ENCODE measurements at places on chromosomes 1 and 21.

DNA sequence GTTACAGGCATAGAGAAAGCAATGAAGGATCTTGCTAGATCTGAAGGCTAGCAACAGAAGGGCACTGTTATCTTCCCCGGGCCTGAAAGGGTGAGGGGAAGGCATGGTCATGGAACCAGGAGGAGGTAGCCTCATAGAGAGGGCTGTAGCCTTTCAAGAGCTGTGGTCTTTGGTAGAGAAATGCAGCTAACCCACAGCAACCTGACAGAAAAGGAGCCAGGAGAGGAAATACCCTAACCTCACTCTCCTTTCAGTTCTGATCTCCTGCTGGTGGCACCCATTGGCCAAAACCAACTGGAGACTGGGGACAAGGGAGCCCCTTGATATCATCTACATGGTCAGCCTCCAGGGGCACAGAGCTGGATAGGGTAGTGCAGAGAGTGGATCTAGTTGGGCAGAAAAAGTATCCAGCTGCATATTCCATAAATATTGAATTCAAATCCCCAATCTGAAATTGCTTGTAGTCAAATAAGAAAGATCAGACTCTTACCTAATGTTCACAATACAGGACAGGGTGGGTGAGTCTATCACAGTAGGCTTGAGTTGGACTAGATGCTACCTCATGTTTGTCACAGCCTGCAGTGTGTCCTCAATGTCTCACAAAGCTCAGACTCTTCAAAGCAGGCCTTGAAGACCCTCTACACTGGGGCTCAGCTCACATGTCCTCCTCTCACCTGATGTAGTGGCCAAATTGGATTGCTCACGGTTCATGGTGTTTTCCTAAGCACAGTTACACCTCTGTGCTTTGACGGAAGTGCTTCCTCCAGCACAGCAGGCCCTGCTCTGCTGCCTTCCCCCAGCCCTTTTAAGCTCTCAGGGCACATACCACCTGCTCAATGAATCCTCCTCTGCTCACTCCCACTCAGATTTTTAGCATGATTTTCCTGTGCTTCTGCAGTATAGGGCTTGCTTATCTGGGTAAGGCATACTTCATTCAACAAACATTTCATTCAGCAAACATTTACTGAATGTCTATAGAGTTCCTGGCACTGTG is 74.1 kb upstream of the JUN start:
- no peak for DNase-seq

GRCh38 chr1:153697191-153698019 is 18.9 kb downstream of the NPR1 start:
- DNase-seq = no peak

GRCh38 chr1:227893949-227894721 is 53.6 kb downstream of the WNT9A start:
- DNase-seq = no peak

GRCh38 chr1:224497714-224498573 is 63.3 kb upstream of the WDR26 start:
- DNase-seq = no peak

- DNase-seq = no peak
Measured at GRCh38 chr1:179337288-179337687, 28.5 kb upstream of the AXDND1 start.

- peak; percentile 48 for DNase-seq
Measured at GRCh38 chr1:180881806-180882509, 30.7 kb upstream of the KIAA1614 start.

GRCh38 chr1:210920716-210921694 is 212.9 kb downstream of the KCNH1 start:
- DNase-seq = no peak

- DNase-seq = no peak
Measured at GRCh38 chr1:98898940-98899339, 105.7 kb downstream of the PLPPR5 start.

DNA sequence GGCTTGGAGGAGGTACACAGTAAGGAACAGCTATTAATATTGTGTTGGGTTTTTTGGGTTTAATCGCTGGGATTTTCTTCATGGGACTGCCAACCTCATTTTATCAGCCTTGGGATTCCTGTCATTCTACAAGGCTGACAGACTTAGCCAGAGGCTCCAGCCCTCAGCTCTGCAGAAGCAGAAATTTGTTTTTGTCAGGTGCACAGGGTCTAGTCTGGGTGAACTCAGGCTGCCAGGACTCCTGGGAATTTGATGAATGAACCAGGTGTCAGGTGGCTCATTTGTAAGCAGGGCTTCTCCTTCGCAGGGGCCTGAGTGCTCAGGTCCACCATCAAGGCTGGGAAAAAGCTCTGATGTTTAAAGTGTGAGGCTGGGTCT is 11.5 kb upstream of the ZNF362 start:
- no peak for DNase-seq

DNA sequence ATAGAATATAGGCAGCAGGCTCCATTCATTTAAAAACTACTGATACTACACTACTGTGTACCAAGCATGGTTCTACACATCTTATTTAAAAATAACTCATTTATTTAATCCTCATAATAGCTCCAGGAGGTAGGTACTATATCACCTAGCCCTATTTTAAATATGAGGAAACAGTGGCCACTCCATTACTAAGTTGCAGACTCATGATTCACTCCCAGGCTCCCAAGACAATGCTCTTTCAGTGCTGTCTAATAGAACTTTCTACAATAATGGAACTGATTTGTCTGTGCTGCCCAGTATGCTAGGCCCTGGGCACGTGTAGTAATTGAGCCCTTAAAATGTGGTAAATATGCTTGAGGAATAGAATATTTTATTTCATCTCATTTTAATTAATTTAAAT is 357.1 kb downstream of the LTN1 start:
- DNase-seq = no peak

DNA sequence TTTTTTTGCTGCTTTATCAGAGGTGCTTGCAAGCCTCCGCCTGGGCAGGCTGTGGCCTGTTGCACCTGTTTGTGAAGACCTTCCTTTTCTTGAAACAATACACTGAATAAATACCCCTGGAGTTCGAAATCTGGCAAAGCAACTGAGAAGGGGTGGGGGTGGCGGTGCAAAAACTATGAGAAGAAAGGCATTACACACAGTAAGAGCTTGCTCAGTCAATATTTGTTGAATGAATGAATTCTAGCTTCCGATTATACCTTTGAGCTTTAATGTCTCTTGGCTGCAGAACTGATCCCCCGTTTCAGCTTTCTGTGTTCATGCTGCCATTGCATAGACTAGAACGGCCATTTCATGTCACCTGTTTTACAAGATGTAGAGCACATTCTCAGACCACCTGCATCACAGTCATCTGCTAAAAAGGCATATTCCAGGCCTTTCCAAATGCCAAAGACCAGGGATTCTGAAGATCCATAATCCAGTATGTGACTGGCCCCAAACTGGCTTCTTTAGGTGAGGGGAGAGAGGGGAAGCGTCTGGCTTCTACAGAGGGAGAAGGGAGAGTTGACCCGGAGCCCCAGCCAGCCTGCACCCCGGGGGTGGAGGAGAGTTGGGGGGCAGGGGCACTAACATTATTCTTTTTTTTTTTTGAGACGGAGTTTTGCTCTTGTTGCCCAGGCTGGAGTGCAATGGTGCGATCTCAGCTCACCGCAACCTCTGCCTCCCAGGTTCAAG is 111.5 kb downstream of the ETS2 start:
- DNase-seq = no peak

DNA sequence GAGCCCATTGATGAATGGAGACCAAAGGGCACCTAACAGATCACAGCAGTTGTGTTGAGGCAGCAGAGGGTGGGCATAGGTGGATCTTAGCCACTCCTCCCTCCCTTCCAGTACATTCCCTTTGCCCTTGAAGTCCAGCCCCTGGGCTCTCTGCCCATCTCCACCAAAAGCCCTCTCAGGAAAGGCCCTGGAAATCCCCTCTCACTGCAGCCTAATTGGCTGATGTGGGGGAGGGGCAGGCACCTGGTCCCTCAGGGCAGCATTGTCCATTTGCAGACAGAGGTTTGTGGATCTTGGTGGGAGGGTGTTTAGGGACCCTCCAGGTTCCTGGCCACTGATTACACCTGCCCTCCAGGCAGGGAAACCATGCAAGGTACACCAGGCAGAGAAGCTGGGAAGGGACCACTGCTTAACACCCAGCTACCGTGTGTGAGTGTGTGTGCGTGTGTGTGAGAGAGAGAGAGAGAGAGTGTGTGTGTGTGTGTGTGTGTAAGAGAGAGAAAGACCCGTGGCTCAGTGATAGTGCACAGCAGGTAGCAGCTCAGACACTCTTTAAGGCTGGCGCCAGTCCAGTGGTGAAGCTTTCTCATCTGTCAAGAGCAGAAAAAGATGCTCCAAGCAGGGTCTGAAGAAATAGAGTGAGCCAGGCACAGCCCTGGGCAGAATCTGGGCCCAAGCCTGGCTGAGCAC is 71.1 kb downstream of the MATN1 start:
- no peak for DNase-seq
